Regular cardiac myocyte (primary cell): ENCODE measurements at places on chromosomes 3 and 15. TPM values are rescaled to one million over a fixed set of nuclear protein-coding genes. Genes with fewer than 3 reads are reported as not detected.

CIB1 gene
- total RNA-seq: 27.1 and 57.3 TPM in 2 replicates

UBP1 gene
- total RNA-seq: 60.9 and 84.9 TPM in 2 replicates

VILL gene
- 2.5 and 5.4 TPM in 2 replicates for total RNA-seq

EFCAB12 gene
- total RNA-seq: under 0.01 TPM in 1 of 2 replicates, not detected in the other

ST3GAL6 gene
- 10.4 and 19.4 TPM in 2 replicates for total RNA-seq

ATP13A5 gene
- not detected in 2 replicates for total RNA-seq

ACTC1 gene
- not detected in 2 replicates for total RNA-seq

SPINK8 gene
- total RNA-seq: not detected in 2 replicates

C3orf49 gene
- total RNA-seq: not detected in 2 replicates

CYP8B1 gene
- total RNA-seq: not detected in 2 replicates

SLC9C1 gene
- total RNA-seq: 0.56 and 0.77 TPM in 2 replicates

COPB2 gene
- total RNA-seq: 288 and 423 TPM in 2 replicates

CASR gene
- under 0.01 TPM in 1 of 2 replicates, not detected in the other for total RNA-seq

PDIA5 gene
- total RNA-seq: 36.6 and 60.3 TPM in 2 replicates

PPIB gene
- total RNA-seq: 1,403 and 1,545 TPM in 2 replicates

TRAIP gene
- total RNA-seq: 1.4 and 9.0 TPM in 2 replicates

LSAMP gene
- under 0.01 and 0.28 TPM in 2 replicates for total RNA-seq

FAM227B gene
- 2.3 and 2.5 TPM in 2 replicates for total RNA-seq

FBN1 gene
- 823 and 1,944 TPM in 2 replicates for total RNA-seq

PDIA3 gene
- total RNA-seq: 187 and 208 TPM in 2 replicates

GPR62 gene
- total RNA-seq: under 0.01 TPM in 1 of 2 replicates, not detected in the other

AGBL1 gene
- not detected in 2 replicates for total RNA-seq

UBAP1L gene
- 0.96 and 1.1 TPM in 2 replicates for total RNA-seq

USP50 gene
- total RNA-seq: 0.28 TPM in 1 of 2 replicates, not detected in the other

SRGAP3 gene
- 2.5 and 9.3 TPM in 2 replicates for total RNA-seq

ITPKA gene
- 0.28 and 1.2 TPM in 2 replicates for total RNA-seq

FXR1 gene
- total RNA-seq: 169 and 182 TPM in 2 replicates

IP6K2 gene
- 29.7 and 30.2 TPM in 2 replicates for total RNA-seq

MNS1 gene
- total RNA-seq: 0.85 and 4.8 TPM in 2 replicates

HGD gene
- total RNA-seq: 1.7 and 2.5 TPM in 2 replicates

CXCR6 gene
- total RNA-seq: not detected in 2 replicates

RAF1 gene
- 78.4 and 81.2 TPM in 2 replicates for total RNA-seq

SLC7A14 gene
- 1.2 and 10.7 TPM in 2 replicates for total RNA-seq

MAPKBP1 gene
- total RNA-seq: 14.1 and 16.1 TPM in 2 replicates

EFHB gene
- total RNA-seq: under 0.01 TPM in 1 of 2 replicates, not detected in the other

CPN2 gene
- total RNA-seq: not detected in 2 replicates

NEK10 gene
- 15.9 and 27.6 TPM in 2 replicates for total RNA-seq

TLR9 gene
- not detected in 2 replicates for total RNA-seq

SPSB4 gene
- not detected in 2 replicates for total RNA-seq

VIPR1 gene
- total RNA-seq: 7.7 and 22.8 TPM in 2 replicates

SLCO3A1 gene
- 2.8 and 3.5 TPM in 2 replicates for total RNA-seq

KBTBD8 gene
- 2.8 and 6.3 TPM in 2 replicates for total RNA-seq

MLF1 gene
- total RNA-seq: 11.9 and 12.7 TPM in 2 replicates

GOLGA6L4 gene
- total RNA-seq: 0.19 and 1.1 TPM in 2 replicates

HACD2 gene
- 25.4 and 33.4 TPM in 2 replicates for total RNA-seq

LINGO1 gene
- total RNA-seq: 0.19 and 0.28 TPM in 2 replicates

EXD1 gene
- total RNA-seq: under 0.01 TPM in 1 of 2 replicates, not detected in the other

ANKRD63 gene
- not detected in 2 replicates for total RNA-seq

MUC20 gene
- total RNA-seq: 0.28 and 0.38 TPM in 2 replicates

HYAL1 gene
- 0.96 and 2.5 TPM in 2 replicates for total RNA-seq
